H1 (cell line): ENCODE measurements at places on chromosomes 11 and 22.

- peaks cover 4% of the 10 kb centered on the region; the same call in 1 of the 2 replicates for H3K36me3 ChIP-seq
- no peaks in the 10 kb centered on the region for H3K4me1 ChIP-seq
- H3K27ac ChIP-seq = no peak overlapping the region
- DNase-seq = no peak
- no peaks in the 10 kb centered on the region for H3K27me3 ChIP-seq
Measured at GRCh38 chr11:68099057-68099456, 22.1 kb downstream of the CHKA start.

DNA sequence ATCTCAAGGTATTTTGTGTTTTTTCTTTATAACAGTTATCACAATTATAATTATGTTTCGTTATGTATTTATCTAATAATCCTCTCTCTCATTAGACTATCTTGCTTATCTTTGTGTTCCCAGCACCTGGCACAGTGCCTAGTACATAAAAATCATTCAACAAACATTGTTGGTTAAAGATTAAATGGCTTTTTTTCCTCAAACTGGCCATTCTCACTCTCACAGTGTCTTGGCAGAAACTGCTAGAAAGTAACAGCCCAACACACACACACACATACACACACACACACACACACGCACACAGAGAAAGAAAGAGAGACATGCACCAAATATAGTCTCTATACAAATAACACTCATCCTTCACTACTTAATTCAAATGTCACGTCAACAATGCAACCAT lies 36.8 kb downstream of the OR10A6 start:
- H3K4me3 ChIP-seq = no peak overlapping the region
- H3K36me3 ChIP-seq = no peaks in the 10 kb centered on the region
- no peak for DNase-seq
- H3K27ac ChIP-seq = no peak overlapping the region

GRCh38 chr22:23534201-23534850 lies 45.8 kb downstream of the IGLL1 start:
- peaks cover 45% of the 10 kb centered on the region for H3K4me1 ChIP-seq
- no peaks in the 10 kb centered on the region for H3K36me3 ChIP-seq
- no peak overlapping the region for H3K27ac ChIP-seq
- no peak for DNase-seq

DNA sequence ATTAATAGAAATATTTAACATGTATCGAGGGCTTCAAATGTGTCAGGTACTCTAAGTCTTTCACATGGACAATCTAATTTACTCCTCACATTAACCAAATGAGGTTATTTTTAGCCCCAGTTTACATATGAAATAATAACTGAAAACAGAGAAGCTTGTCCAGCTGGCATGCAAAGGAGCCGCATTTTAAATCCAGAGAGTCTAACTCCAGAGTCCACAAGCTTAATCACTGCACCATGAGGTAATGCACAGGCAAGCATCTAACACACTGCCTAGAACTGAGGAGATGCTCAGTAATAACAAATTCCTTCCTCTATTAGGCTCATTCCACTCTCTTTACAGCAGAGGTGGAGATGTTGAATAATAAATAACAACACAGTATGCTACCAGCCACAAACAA lies 165.7 kb upstream of the GUCY1A2 start:
- no peaks in the 10 kb centered on the region for H3K27me3 ChIP-seq
- H3K36me3 ChIP-seq = no peaks in the 10 kb centered on the region
- H3K4me3 ChIP-seq = no peak overlapping the region
- DNase-seq = no peak
- H3K4me1 ChIP-seq = no peaks in the 10 kb centered on the region

GRCh38 chr11:32090545-32091370 lies at the start of gene RCN1:
Gene RCN1, plus strand, starts transcription at chr11:32091074. Its CDS starts 123 bp downstream, at chr11:32091197.
- peaks cover 5% of the 10 kb centered on the region for H3K4me1 ChIP-seq
- H3K27ac ChIP-seq = peak within 1 kb of the TSS; percentile 60; the same call in 1 of the 2 replicates
- no peaks in the 10 kb centered on the region for H3K36me3 ChIP-seq
- DNase-seq = peak; percentile 85
- peak within 1 kb of the TSS; percentile 58 for H3K4me3 ChIP-seq

DNA sequence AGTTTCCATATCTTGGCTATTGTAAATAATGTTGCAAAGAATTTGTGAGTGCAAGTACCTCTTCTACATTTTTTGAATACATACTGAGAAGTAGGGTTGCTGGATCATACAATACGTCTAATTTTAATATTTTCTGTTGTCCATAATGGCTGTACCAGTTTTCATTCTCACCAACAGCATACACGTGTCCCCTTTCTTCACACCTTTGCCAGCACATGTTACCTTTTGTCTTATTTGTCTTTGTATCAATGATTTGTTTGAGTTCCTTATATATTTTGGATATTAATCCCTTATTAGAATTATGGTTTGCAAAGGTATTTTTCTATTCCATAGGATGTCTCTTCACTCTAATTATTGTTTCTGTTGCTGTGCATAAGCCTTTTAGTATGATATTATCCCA lies 904.3 kb downstream of the METTL15 start:
- no peaks in the 10 kb centered on the region for H3K27me3 ChIP-seq
- no peak overlapping the region for H3K4me3 ChIP-seq
- no peaks in the 10 kb centered on the region for H3K4me1 ChIP-seq
- H3K27ac ChIP-seq = no peak overlapping the region
- no peaks in the 10 kb centered on the region for H3K36me3 ChIP-seq
- DNase-seq = no peak

DNA sequence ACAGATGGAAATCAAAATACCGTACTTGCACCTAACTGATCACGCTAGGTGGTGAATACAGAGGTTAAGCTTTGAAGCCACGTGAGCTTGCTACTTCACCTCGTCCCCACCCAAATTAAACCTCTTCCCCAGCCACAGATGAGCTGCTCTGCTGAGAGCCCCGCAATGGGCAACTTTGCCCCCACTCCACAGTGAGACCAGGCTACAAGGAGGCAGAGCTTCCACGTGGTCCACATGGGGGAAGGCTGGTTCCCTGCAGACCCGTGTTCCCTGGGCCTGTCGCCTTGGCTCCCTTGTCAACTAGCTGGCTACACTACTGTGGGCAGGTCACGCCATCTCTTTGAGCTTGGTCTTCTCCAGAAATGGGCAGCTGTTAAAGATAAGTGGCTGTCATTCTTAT lies 10.9 kb downstream of the CD5 start:
- H3K27ac ChIP-seq = no peak overlapping the region
- H3K27me3 ChIP-seq = no peaks in the 10 kb centered on the region; the same call in 1 of the 2 replicates
- H3K4me3 ChIP-seq = no peak overlapping the region
- no peaks in the 10 kb centered on the region for H3K36me3 ChIP-seq

GRCh38 chr22:25406510-25407210 lies 157.8 kb upstream of the GRK3 start:
- H3K36me3 ChIP-seq = no peaks in the 10 kb centered on the region
- no peak overlapping the region for H3K4me3 ChIP-seq
- no peak overlapping the region for H3K27ac ChIP-seq
- peaks cover 6% of the 10 kb centered on the region; the same call in 1 of the 2 replicates for H3K27me3 ChIP-seq
- peaks cover 20% of the 10 kb centered on the region for H3K4me1 ChIP-seq

DNA sequence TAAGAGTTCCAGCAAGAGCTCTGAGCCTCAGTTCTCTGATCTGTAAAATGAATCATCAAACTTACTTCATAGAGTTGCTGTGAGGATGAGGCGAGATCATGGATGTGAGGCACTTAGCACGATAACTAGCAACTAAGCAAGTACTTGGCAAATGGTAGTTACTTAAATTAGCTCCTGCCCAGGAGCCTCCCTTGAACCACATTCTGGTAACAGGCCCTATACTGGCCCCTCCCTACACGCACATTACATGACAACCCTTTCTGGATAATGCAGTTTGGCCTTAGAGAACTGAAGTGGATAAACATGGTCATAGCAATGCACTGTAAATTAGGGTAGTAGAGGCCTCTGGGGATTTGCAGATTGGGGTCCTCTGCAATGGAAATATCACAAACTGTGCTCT lies 187.4 kb upstream of the NARS2 start:
- H3K4me1 ChIP-seq = no peaks in the 10 kb centered on the region
- no peak overlapping the region for H3K4me3 ChIP-seq

DNA sequence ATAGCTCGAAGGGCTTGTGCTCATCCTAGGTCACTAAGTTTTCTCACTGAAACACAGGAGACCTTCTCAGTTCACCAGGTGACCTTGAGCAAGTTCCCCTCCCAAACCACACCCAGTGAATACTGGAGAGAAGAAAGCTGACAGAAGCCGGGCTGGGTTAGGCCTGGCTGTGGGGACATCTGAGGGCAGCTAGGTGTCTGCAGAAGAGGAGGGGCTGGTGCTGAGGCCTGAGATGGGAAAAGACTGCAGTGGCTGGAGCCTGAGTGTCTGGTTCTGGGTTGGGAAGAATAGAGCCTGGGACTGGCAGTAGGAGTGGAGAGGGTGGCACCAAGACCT lies 602 bp upstream of the INPP5J start:
- peaks cover 18% of the 10 kb centered on the region for H3K4me1 ChIP-seq
- no peak for DNase-seq
- H3K27me3 ChIP-seq = no peaks in the 10 kb centered on the region
- no peaks in the 10 kb centered on the region for H3K36me3 ChIP-seq
- no peak overlapping the region for H3K4me3 ChIP-seq

GRCh38 chr11:122108192-122108799 lies 7.7 kb downstream of the BLID start:
- H3K36me3 ChIP-seq = no peaks in the 10 kb centered on the region
- H3K27me3 ChIP-seq = no peaks in the 10 kb centered on the region

DNA sequence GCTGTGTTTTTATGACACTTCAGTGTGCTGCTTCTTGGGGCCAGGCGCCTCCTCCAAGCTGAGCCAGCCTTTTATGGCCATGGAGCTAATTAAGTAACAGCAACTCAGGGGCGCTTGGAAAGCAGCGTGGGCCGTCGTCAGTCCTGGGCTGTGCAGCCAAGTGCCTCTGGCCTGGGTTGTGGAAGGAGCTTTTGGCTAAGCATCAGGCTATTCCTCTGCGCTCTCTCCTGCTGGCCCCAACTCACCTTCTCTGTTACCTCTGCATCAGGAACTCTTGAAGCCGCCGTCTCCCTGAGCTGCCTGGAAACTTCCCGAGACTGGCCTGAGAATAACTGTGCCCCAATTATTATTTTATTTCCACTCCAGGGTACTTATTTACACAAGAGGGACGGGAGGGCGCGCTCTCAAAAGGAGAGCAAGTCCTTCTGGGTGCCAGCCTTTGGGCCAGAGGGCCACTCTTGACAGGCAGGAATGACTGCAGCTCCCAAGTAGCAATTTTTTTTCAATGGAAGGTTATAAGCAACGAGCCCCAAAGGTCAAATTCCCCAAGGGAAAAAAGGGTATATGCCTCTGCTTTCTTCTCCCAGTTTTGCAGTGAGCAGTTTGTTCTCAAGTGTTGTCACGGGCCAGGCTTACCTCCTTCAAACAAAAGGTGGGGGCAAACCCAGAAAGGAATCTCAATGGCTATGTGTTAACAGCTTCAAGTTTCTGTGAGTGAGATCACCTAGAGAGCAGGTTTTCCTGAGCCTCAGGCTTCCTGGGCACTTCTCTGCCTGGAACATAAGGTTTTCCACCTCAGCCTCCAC lies 38.5 kb upstream of the NAV2 start:
- no peaks in the 10 kb centered on the region for H3K27me3 ChIP-seq
- H3K4me3 ChIP-seq = no peak overlapping the region
- H3K27ac ChIP-seq = no peak overlapping the region
- no peaks in the 10 kb centered on the region for H3K36me3 ChIP-seq
- peaks cover 13% of the 10 kb centered on the region for H3K4me1 ChIP-seq

DNA sequence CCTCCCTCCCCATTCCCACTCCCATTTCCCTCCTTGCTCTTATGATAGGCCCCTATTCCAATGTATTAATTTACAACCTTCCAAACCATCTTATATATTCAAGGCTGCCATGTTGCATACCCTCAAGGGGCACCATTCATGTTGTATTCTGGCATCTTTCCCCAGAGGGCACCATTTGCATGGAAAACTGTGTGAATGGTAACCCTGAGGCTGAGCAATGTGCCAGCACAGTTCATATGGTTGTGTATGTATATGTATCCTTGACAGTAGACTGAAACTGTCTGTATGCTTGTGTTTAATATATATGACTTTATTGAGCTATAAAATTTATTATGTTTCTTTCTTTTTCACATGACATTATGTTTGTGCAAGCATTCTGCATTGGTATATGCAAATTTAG lies 7.3 kb downstream of the RASSF10 start:
- no peak overlapping the region for H3K4me3 ChIP-seq
- peaks cover 6% of the 10 kb centered on the region for H3K4me1 ChIP-seq
- no peak overlapping the region for H3K27ac ChIP-seq

DNA sequence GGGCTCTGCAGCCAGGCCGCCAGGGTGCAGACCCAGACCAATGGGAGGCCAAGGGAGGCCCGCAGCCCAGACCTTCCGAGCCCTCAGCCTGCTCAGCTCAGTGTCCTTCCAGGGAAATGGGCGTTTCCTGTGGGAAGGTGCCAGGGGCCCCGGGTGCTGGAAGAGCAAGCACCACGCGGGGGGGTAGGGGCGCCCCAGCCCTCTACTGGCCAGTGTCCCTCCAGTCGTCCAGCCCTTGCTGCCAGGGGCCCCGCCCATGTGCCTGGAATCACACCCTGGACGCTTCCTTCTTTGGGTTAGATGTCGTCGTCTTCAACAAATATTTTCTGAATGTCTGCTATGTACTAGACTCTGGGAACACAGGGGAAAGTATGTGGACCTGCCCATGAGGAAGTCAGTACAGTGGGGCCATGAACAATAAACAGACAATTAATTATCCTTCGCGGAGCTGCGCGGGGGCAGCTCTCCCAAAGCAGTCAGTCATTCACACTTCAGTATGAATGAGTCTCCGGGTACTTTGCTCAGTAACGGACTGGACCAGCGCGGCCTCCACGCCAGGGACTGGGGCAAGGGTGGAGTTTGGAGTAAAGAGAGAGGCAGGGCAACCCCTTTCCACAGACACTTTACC lies 60.2 kb downstream of the CDKN1C start:
- H3K27me3 ChIP-seq = peaks cover 16% of the 10 kb centered on the region
- H3K36me3 ChIP-seq = no peaks in the 10 kb centered on the region
- no peak for DNase-seq
- peaks cover 7% of the 10 kb centered on the region for H3K4me1 ChIP-seq
- no peak overlapping the region for H3K4me3 ChIP-seq

DNA sequence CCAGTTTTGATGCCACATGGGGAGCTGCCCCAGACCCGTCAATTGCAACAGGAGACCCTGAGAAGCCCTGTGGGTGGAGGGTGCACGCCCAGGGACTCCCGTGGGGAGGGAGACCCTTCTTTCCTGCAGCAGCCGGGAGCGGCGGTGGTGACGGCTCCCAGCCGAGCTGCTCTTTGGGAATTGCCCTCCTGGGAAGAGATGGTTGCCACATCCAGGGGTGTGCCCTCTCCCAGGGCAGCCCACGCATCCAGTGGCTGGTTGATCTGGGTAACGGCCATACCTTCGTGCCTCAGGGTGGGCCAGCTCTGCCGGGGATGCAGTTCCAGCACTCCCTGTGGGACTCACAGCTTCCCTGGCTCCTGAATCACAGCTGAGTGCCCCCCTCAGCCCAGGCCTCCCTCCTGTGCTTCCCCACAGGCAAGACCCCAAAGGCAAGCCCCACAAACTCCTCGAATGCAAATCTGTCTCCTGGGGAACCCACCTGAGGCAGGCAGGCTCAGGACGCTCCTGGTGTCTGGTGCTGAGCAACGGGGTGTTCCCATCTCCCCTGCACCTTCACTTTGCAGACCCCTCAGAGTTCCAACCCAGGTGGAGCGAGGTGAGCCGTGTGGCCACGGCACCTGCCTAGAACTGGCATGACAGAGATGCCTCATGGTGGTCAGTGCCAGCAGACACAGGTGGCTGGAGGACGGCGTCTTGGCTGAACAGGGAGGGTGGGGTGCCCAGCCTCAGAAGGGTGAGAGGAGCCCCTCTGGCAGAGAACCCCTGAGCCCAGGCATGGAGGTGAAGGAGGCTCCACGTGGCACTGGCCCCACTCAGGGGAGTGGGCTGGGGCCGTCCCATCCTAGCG lies 1027.4 kb downstream of the BRD1 start:
- H3K27ac ChIP-seq = no peak overlapping the region
- DNase-seq = no peak
- H3K4me1 ChIP-seq = no peaks in the 10 kb centered on the region
- no peaks in the 10 kb centered on the region for H3K36me3 ChIP-seq

GRCh38 chr22:20740222-20740951 lies 33.5 kb upstream of the SERPIND1 start:
- H3K27ac ChIP-seq = no peak overlapping the region
- H3K4me3 ChIP-seq = no peak overlapping the region
- DNase-seq = no peak
- no peaks in the 10 kb centered on the region; the same call in 1 of the 2 replicates for H3K36me3 ChIP-seq
- H3K4me1 ChIP-seq = no peaks in the 10 kb centered on the region
